Stimulated activated CD8-positive, alpha-beta memory T cell treated with anti-CD3 and anti-CD28 coated beads, Interleukin-7, amount 100 ng/mL, for 24 hours (primary cell): ENCODE measurements at places on chromosomes 11 and 22.

- no peak for DNase-seq
Measured at GRCh38 chr11:2928605-2929530, at the start of gene PHLDA2. Gene PHLDA2, minus strand, starts transcription at chr11:2929420. Its CDS starts 56 bp downstream, at chr11:2929364.

DNA sequence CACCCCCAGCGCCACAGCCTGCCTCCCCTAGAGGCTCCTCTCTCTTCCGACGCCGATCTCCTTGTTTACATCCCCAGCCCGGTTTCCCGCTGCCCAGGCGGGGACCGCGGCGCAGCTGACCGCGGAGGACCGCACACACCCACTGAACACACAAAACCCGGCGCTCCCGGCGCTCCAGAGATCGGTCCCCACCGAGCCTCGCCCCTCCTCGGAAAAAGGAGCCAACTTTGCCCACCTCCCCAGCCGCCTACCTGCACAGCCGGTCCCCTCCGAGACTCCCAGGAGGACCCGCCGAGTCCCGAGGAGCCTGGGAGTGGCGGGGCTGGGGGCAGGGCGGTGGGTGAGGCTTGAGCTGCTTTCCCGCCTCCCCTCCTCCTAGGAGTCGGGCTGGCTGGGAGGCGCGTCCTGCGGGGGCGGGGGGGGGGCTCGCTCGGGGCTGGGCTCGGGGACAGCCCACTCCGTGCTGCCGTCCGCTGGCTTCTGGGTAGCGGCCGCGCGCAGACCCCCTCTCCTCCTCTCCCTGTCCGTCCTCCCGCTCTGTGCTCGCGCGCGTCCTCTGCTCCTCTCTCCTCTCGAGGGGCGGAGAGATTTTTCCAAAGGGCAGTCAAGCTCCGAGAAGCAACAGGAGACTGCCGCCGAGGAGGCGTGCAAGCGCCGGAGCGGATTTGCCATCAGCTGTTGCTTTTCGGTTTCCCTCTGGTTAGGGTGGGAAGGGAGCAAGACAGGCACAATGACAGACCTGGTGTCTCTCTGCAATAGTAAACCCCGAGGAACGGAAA, at the start of gene FXYD6:
Gene FXYD6, minus strand, starts transcription at position 318 of the 779 bp plus-strand sequence. CDS start 33,882 bp downstream, outside the sequence.
- DNase-seq, result no peak

DNA sequence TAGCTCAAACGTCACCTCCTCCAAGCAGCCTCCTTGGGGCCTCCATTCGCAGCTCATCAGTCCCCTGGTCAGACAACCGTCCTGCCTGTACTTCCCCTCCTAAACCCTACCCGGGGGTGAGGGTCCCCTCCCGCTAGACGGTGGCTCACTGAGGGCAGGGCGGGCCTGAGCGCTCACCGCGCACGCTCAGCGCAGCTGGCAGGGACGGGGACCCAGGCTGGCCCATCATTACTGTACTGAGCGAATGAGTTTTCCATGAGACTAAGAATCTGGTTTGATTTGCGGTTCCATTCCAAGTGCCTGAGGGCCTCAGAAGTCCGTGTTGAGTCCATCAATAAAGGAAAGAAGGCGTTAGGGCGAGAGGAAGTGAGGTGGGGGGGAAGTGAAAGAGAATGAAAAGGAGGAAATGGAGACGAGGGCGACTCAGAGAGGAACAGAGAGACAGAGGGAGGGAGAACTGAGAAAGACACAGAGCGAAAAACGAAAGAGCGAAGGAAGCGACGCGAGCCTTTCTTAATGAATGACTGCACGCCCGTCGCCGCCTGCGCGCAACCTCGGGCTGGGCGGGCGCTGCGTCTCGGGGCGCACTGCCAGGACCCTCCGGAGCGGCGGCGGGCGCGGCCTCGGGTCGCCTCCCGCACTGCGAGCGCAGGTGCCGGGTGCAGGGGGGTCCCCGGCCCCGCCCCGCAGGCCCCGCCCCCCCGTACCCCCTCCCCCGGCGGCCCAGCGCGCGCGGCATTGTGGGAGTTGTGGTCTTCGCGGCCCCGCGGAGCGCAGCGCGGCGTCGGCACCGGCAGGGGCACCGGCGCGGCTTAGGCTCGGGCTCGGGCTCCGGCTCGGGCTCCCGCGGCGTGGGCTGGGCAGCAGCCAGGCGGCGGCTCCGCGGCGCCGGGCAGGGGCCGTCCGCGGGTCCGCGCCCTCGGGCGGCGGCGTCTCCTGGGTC, at the start of gene ASPHD2:
Gene ASPHD2, plus strand, starts transcription at position 746 of the 943 bp plus-strand sequence. CDS start 4,356 bp downstream, outside the sequence.
- DNase-seq, result peak; percentile 46

- no peak for DNase-seq
Measured at GRCh38 chr11:130548491-130548833, 100.0 kb downstream of the ADAMTS15 start.

- DNase-seq, result no peak
Measured at GRCh38 chr22:33167998-33168790, 110.0 kb upstream of the SYN3 start.

GRCh38 chr11:64218628-64219353, 7.2 kb downstream of the TRPT1 start:
- no peak for DNase-seq

DNA sequence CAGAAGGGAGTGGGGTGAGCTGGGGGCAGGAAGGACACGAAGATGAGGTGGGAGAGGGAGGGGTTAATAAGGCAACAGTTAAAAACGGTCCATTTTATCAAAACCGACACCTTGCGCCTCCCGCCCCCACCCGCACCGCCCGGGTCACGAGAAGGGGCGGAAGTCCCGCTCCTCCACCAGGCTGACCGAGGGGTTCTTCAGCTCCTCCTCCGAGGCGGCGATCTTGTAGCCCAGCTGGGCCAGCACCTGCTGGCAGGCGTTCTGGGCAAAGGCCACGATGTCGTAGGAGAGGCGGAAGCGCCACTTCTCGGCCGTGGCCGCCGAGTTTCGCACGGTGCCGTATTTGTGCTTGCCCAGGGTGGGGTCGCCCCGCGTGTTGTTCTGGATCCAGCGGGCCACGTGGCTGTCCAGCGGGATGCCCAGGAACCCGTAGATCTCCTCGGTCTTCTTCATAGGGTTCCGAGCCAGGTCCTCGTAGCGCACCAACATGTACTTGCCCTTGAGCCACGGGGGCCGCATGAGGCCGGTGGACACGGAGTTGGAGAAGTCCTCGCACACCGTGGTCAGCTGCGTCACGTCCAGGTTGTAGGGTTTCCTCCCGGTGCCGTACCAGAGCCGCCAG, 15.8 kb downstream of the CHST1 start:
- no peak for DNase-seq

DNA sequence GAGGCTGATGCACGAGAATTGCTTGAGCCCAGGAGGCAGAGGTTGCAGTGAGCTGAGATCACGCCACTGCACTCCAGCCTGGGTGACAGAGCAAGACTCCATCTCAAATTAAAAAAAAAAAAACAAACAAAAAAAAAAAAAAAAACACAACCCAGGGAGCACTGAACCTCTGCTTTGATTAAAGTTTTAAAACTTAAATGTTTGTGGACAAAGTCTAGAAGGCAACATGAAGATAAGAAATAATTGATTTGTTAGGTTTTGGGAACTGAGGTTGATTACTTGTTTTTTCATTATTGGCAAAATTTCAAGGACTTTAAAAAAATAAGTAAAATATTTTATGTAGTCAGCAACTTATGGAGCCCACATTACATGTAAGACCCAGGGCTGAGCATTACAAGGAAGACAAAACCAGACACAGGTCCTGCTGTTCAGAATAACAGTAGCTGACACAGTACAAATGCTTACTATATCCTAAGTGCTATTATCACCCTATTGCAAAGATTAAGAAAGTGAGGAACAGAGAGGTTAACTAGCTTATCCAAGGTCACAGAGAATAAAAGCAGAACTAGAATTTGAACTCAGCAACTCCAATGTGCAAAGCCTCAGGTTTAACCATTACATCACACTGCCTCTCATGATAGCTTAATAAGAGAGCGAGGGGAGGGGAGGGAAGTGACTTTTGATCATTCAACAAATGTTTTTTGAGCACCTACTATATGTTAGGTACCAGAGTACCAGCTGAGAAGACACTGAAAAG, 2.3 kb upstream of the CRY2 start:
- DNase-seq, result no peak

DNA sequence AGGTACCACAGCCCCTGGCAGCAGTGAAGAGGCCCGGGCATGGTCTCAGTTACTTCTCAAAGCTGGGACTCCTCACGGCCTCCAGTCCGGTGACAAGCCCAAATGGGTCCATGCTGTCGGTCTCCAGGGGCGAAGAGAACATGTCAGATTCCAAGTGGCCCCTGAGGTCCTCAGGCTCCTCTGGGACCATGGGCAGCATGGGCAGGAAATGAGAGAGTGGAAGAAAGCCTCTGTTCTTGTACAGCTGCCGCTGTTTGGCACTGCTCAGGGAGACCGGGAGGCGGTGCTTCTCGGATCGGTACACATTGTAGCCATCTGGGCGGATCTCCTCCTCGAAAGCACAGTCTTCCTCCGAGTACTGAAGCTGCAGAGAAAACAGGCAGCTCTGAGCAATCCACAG, 4.6 kb downstream of the FGF19 start:
- no peak for DNase-seq

GRCh38 chr22:36573815-36574363, 44.9 kb upstream of the EIF3D start:
- DNase-seq, result no peak

GRCh38 chr11:117064275-117064674, 34.0 kb downstream of the SIK3 start:
- DNase-seq, result no peak

- no peak for DNase-seq
Measured at GRCh38 chr11:9057888-9058287, 33.5 kb downstream of the SCUBE2 start.

DNA sequence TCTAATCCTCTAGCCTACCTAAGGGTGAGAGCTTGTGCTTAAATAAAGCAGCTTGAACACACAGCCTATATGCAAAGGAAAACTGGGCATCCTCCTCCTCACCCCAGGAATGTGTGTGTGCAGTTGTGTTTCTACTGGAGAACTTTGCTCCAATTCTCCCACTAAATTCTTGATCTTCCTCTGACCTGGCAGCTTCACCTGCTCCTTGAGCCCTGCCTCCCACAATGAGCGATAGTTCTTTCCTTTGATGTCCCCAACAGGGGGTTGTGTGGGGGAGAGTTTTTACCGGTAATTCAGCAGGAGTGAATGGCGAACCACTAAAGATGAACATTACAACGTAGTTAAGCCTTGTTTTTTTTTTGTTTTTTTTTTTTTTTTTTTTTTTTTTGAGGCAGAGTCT, 113.5 kb upstream of the RCN1 start:
- no peak for DNase-seq

- no peak for DNase-seq
Measured at GRCh38 chr11:91871791-91872190, 352.8 kb upstream of the FAT3 start.

GRCh38 chr11:103076361-103076760, 15.6 kb downstream of the DCUN1D5 start:
- no peak for DNase-seq

- DNase-seq, result no peak
Measured at GRCh38 chr22:37659066-37659896, 758 bp downstream of the PDXP start.

DNA sequence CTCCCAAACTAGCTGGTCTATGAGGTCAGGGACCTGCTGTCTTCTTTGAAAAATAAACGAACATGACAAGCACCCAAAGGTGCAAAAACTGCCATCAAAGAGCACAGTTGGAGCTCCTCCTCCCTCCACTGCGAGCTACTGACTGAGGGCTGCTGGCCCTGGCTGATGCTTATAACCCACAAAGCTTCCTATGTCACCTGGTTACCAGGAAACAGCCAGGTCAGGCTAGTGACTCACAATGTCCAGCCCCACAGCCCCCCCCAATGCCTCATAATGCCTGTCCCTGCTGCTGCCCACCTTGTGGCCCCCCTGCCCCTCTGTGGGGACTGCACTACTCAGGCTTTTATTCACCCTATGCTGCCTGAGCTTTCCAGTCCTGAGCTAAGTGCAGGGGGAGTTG, at the start of gene DRICH1:
Gene DRICH1, minus strand, starts transcription at position 144 of the 400 bp plus-strand sequence. CDS start 298 bp downstream, outside the sequence.
- no peak for DNase-seq

DNA sequence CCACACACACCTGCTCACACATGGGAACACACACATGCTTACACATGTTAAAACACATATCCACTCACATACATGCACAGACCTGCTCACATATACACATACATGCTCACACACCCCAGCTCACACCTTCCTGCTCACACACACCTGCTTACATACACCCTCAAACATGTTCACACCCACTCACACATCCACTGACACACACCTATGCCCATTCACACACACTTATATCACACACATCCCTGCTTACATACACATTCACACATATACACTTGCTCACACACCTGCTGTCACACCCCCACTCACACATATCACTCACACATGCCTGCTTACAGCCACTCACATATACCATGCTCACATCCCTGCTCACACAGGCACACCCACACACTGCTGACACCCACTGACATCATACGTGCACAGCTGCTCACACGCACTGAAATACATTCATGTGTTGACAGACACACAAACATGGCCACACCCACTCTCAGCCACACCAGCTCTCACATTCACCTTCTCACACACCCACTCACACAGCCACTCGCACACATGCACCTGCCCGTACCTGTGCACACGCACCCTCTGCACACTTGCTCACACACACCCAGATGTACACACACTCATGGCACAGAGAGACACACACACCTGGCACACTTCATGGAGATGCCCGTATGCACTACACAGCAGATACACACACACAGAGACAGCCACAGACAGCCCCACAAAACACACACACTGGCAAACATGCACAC, 5.7 kb upstream of the MYBPC3 start:
- no peak for DNase-seq

GRCh38 chr22:49735901-49736421, 91.7 kb downstream of the BRD1 start:
- no peak for DNase-seq

GRCh38 chr11:76752321-76753143, 30.6 kb upstream of the TSKU start:
- no peak for DNase-seq

DNA sequence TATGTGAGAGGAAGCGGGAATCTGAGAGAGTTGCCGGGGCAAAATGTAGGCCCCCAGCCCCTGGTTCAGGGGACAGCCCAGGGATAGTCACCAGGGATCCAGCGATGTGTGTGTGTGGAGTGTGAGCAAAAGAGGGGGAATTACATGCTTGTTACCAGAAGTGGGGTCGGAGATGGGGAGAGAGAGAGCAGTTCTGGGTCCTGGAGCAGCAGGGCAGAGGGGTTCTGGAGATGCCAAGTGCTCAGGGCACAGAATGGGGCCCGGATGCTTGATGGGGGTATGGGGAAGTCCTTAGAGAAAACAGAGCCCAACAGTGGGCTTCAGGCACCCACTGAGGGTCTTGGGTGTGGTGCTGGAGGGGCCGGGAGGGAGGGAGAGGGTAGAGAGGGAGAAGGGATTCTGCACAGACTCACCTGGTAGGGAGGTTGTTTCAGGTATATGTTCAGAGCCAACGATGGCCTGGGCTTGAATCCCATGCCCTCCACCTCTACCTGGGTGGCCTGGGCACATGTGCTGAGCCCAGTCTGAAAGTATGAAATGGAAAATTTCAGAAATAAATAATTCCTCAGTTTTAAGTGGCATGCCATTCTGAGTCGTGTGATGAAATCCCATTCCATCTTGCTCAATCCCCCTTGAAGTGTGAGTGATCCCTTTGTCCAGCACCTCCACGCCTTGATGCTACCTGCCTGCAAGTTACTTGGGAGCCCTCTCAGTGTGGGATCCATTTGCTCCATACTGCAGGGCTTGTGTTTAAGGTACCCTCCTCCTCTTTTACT, 12.4 kb downstream of the SMIM38 start:
- no peak for DNase-seq

- no peak for DNase-seq
Measured at GRCh38 chr11:6559369-6559768, 44.0 kb downstream of the RRP8 start.

GRCh38 chr22:28999510-28999909, 62.1 kb downstream of the C22orf31 start:
- DNase-seq, result no peak
